ENCODE measurements at places on chromosomes 12 and 14.

DNA sequence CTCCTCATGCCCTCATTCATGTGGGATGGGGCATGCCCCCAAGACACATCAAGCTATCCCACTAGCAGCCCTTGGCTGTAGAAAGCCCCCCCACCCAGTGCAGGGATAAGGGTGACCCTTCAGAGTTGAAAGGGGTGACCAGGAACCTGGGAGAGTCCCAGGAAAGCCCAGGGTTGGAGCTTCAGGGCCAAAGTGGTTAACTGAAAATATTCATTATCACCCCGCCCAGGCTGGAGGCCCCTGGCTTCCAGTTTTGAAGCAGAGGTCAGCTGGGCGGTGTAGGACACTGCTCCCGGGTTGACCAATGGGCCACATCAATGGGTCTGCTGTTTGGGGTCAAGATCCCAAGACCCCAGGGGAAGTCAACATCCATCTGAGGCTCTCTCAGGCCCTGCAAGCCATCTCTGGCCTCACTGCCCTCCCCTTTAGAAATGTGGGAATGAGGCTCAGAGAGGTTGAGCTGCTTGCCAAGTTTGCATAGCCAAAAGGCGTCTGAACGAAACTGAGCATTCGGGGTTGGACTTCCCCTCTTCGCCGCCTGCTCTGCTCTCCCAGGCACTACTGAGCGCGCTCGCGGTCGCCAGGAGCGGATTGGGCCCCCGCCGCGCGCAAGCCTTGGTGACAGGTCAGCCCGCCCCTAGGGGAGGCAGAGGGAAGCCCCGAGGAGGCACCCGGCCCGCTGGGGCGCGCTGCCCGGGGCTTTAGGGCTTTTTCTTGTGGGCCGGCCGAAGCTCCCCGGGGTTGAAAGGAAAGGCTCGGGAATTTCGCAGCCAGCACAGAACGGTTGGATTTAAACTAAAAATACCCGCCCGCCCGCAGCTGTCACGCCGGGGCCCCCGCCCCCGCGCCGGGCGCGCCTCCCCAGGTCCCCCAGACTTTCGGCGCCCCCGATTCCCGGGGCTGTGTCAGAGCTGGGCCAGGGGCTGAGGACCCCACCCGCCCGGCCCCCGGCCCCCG, 576 bp downstream of the SYNE3 start:
- peak; percentile 67 for DNase-seq

DNA sequence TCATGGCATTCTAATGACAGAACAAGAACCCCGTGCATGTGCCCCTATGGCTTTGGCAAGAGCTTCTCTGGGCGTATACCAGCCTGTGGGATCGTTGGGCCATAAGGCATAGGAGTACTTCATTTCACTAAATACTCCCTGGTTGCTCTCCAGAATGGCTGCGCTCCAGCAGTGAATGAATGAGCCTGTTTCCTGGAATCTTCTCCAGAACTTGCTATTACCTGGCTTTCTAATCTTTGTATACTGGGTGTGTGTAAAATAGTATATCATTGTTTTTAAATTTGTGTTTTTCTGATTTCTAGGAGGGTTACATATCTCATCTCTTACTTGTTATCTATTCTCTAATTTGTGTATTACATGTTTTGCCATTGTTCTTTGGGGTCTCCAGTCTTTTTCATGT, 28.6 kb upstream of the EMP1 start:
- no peak for DNase-seq

- DNase-seq: no peak
Observed at GRCh38 chr12:91785655-91786498, 359.8 kb downstream of the BTG1 start.

DNA sequence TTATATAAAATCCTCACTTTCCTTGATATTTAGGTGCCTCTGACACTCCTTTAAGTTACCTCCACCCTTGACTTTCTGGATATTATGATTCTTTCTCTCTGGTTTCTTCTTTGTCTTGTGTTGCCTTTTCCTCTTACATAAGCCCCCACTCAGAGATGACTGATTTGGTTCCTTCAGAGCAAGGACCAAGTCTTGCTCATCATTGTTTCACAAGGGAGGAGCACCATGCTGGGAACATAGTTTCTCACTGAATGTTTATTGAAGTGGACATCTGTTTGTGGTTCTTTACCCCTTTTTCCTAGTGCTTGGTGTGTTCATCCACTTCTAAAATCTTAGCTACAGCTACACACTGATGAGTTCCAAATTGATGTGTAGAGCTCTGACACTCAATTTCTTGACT, 161.3 kb upstream of the PTPRQ start:
- DNase-seq: no peak

- no peak for DNase-seq
Observed at GRCh38 chr12:64433915-64434314, 18.0 kb upstream of the TBK1 start.

GRCh38 chr12:12925388-12925787, 26.6 kb downstream of the GPRC5D start:
- DNase-seq: no peak

GRCh38 chr14:91115986-91116770, 2.3 kb downstream of the DGLUCY start:
- no peak for DNase-seq

DNA sequence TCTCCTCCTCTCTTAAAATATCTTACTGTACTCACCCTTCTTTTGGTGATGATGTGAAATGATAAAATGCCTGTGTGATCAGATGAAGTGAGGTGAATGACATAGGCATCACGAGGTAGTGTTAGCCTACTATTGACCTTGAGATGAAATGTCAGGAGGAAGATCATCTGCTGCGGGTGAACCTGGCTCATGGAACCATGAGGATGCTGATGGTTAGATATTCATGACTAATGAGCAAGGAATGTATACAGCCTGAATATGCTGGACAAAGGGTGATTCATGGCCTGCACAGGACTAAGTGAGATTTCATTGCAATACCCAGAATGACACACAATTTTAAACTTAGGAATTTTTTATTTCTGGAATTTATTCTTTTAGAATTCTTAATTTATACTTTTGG, 89.6 kb downstream of the DAAM1 start:
- DNase-seq: no peak

DNA sequence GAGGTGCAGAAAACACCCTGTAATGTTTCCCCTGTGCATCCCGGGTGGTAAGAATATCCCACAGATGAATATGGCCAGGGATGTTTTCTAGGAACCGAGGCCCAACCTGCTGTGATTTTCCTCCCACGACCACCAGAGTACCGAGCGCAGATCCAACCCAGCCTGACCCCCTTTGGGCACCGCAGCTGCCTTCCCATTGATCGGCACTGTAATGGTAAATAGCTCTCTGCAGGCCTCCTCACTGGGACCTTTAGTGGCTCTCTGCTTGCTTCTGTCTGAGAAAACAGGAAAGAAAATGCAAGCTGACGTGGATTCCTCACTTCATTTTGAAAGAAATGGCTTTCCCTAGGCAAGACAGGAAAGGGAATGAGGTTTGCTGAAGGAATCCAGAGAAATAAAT, 2.4 kb upstream of the RAB15 start:
- DNase-seq: no peak

DNA sequence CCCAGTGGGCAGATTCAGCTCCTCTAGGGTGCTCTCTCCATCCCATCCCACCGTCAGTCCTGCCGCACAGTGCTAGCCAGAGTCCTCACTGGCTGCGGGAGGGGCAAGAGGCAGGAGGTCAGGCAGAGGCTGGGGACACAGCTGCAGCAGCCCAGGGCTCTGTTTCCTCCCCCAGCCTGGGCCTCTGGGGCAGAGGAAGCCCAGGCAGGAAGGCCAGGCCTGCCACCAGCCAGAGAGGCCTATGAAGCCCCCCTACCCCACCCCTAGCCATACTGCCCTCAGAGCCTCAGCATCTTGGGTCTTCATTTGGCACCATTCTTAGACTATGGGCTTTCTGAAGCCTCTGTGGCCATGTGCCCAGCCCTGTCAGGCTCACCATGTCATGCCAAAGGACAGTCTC, 3.4 kb downstream of the ACVRL1 start:
- no peak for DNase-seq

GRCh38 chr14:52080808-52081755, 12.2 kb upstream of the NID2 start:
- DNase-seq: no peak

GRCh38 chr14:77554207-77554606, 55.6 kb upstream of the ISM2 start:
- DNase-seq: no peak

DNA sequence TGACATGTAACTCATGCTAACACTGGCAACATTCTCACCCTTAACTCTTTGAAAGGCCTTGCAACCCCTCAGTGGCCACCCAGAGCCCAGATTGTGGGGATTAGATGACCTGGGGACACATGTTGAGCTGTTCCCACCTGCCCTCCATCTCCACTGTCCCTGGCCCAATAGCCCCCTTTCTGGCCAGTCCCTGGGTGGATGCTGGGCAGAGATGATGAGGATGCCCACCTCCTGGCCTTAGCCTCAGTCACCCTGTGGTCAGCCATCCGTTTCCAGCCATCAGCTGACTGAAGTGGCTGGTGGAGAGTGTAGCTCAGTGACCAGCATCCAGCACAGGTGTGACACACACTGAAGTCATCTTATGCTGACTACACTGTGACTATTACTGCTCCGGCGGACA, 4.7 kb downstream of the ANHX start:
- DNase-seq: no peak

DNA sequence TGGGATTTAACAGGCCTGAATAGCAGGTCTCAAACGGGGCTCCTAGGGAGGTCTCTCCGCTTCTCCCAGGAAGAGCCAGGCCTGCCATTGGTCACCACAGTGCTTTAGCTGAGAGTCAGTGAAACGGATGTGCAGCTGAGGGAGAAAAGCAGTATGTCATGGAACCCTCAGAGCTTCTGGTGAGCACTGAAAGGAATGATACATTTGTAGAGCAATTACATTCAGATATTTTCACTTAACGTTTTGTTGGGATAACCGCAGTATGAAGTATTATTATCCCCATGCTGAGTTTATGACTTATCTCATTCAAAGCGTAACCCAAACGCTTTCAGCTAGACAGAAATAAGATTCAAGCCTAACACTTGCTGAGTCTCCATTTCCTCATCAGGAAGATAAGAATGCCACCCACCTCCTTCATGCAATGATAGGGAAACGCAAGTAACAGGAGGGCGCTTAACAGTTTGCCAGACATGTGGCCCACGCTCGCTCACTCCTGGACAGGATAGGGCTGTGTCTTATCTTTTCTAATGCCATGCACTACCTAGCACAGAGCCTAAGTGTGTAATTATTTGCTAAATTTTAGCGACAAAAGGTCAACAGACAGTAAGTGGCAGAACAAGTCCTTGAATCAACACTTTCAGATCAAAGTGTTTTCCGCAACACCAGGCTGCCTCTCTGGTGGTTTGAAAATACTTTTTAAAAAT, 28.2 kb downstream of the DAD1 start:
- DNase-seq: no peak

Measured in stimulated activated CD4-positive, alpha-beta T cell treated with anti-CD3 and anti-CD28 coated beads, TNF-alpha, amount 100 ng/mL, for 1 hour (primary cell).